ENCODE measurements at places on chromosomes 1 and 21. TPM values are rescaled to one million over a fixed set of nuclear protein-coding genes. Genes with fewer than 3 reads are reported as not detected.
A peak's percentile ranks its signal among the peaks of the same experiment; 100 is the strongest.

The EVI5 gene
- total RNA-seq = 13.7 TPM

The AVPR1B gene
- not detected for total RNA-seq

The TMEM82 gene
- not detected for total RNA-seq

The STYXL2 gene
- total RNA-seq = 0.59 TPM

The C8B gene
- not detected for total RNA-seq

The TTLL10 gene
- total RNA-seq = 0.22 TPM

The HPCAL4 gene
- total RNA-seq = 0.13 TPM

GRCh38 chr1:113140588-113141446 is 67.8 kb downstream of the LRIG2 start:
- DNase-seq = peak; percentile 86

DNA sequence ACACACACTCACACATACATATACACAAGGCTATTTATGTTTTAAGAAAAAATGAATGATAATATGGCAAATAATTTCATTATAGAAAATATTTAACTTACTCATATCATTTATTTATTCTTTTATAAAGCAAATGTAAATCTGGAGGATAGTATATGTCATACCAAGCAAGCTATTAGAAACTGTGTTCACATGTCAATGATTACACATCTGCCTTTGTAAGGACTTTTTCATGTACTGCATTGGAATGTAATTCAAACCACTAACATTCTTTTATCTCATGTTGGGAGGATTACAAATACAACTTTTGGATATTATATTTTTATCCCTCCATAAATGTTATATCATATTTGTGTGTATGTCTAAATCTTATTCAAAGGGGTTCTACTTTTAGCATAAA is 1887.4 kb downstream of the NCAM2 start:
- no peak for DNase-seq

DNA sequence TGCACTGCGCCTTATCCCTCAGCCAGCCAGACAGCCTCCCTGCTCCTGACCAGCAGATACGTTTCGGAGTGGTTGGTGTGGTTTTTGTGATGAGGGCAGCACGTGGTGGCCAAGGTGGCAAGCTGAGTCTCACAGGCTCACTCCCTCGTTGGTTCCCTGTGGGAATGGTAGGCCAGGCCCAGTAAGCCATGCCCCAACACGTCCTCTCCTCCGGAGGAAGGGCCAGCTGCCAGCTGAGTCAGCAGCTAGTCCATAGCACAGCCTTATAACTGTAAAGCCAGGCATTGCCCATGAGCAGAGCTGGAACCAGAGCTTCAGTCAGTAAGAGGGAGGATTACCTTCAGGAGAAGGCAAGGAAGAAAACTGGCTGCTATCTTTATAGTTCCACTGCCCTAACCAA is 29.5 kb downstream of the SZRD1 start:
- no peak for DNase-seq

DNA sequence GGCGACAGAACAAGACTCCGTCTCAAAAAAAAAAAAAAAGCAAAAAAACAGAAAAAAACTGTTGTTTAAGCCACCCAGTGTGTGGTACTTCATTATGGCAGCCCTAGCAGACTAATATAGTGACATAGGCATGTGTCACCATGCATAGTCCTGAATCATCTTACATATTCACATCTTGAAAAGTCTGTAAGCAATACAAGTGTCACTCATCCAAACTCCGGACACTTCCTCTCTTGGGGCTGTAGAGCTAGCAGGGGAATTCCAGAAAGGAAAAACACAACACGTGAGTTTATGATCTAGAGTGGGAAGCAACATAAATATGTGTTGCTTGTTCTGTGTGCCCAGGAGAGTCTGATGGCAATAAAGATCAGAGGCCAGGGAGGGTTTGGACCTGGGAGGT is 81.6 kb upstream of the KCNE2 start:
- no peak for DNase-seq

- DNase-seq = peak; percentile 72
These were observed 574.7 kb upstream of the ADGRL2 start for GRCh38 chr1:81225789-81226602.

- peak; percentile 13 for DNase-seq
These were observed 49.3 kb downstream of the SH3GLB1 start for GRCh38 chr1:86753700-86754099.

GRCh38 chr21:33259995-33260394 is 6.2 kb upstream of the IL10RB start:
- DNase-seq = no peak

GRCh38 chr1:180236698-180237509 is 6.8 kb downstream of the LHX4 start:
- peak; percentile 55 for DNase-seq

DNA sequence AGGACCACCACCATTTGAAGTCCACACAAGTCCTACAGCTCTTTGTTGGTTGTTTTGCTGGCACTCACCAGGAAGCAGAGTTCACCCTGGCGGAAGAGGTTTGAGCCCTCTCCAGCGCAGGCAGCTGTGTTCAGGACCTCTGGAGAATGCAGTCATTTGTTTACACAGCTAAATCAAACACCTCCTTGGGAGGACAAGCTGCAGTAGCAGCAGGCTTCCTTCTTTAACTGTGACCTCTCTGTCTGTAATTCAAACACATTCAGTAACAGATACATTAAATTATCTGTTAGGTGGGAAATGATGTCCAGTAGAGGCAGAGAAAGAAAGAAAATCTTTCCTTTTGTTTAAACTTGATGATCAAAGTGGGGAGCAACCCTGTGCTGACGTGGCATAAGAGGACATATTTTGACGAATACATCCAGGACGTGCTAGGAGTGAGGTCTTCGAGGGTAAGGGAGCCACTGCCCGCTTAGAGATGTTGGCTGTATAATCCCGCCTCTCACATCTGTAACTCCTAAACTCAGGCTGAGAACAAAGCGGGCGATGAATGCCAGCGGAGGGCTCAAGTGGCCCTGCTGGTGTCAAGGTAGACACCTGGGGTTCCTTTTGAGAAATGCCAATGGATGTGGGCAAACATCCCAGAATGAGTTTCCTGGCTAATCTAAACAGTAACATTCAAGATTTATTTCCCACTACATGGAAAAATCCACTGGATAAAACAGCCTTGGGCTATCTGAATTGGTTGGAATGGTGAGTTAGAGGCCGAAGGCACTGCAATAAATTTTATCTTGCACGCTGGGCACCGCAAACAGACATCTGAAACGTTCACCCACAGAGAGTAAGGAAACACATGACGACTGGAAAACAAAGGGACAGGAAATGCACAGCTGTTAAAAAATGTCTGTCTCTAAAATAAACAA is 51.7 kb downstream of the ABCA4 start:
- peak; percentile 54 for DNase-seq

DNA sequence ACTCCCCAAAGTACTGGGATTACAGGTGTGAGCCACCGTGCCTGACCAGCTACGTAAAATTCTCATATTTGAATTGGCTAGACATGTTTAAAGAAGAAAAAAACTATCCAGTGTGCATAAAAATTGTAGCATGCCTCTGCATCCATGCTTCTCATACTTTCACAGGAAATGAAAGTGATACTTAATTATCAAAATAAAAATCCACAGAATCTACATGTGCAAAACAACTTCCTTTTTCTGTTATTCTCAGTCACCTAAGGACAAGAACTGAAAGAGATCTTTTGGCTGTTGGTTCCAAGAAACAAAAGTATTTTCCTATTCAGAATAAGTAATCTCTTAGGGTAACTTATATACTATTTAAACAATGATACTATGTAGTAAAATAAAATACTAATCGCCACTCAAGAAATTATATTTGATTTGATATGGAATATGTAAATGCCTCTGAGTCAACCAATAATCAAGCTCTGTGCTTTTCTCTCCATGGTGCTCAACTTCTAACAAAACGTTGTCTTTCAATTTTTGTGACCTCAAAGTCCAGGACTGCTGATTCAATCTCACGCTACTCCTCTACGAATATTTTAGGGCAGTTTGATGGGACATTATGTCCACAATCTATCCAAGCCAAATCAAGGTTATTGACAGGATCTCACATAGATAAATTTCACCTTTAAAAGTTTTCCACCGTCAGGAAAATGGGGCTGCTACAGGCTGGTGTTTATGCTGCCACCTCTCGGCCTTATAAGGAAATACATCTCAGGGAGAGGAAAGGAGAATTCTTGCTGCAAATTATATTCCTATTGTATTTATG is 102.7 kb downstream of the ZNF281 start:
- peak; percentile 49 for DNase-seq

All from neural progenitor cell (in vitro differentiated cells).